BJ (cell line): ENCODE measurements at places on chromosomes 11 and 22.

- no peak for DNase-seq
Observed at GRCh38 chr22:48451891-48452290, 1375.8 kb downstream of the BRD1 start.

DNA sequence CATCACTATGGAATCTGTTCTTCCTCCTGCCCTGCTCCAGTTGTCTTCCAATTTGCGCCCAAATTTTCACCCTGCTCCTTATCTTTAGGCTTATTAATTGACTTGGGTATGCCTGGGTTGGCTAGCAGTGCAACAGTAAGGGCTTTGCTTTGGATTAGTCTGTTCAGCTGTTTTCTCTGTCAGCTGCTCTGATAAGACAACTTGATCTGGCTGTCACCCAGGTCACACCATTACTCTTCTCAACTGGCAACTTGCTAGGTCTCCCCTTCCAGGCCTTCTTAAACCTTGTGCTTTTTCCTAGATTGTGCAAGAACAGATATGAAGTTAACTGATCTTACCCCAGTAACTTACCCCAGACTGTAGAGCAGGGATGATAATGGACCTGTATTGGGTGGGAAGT is 357.8 kb upstream of the LARGE1 start:
- no peak for DNase-seq

GRCh38 chr11:70630816-70631623 is 232.7 kb downstream of the CTTN start:
- DNase-seq: no peak

- no peak for DNase-seq
Observed at GRCh38 chr22:50599816-50600455, 657 bp upstream of the MAPK8IP2 start.

DNA sequence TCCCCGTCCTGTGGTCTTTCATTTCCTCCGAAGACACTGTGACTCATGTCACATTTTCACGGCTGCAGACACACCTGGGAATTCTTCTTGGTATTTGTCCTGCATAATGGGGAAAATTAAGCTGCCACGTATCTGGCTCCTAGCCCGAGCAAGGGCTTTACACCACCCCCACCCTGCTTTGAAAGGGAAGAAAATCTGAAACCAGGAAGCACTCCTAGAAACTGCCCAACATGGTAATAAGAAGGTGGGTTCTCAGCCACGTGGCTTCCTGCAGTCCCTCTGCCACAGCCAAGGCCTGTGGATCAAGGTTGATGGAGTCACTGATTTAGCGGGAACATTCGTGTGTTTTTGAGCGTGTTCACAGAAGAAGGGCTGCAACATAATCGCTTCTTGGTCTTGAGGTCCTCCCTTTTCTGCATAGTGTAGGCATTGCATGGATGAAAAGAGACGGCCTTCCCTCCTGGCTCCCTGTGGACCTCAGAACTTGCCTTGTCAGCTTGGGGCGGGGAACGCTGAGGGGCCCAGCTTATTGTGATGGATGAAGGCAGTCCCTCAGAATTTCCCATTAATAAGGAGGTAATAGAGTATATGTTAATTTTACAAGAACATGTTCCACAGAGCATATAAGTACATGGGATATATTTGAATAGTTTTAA is 292.0 kb downstream of the NTM start:
- DNase-seq: no peak

- no peak for DNase-seq
Observed at GRCh38 chr11:17293311-17293710, 16.8 kb downstream of the NUCB2 start.

GRCh38 chr22:37690901-37691504 is 4.9 kb downstream of the NOL12 start:
- no peak for DNase-seq

GRCh38 chr22:36435516-36436415 is 45.7 kb downstream of the TXN2 start:
- DNase-seq: no peak

GRCh38 chr11:117823294-117823945 is 1.1 kb downstream of the FXYD2 start:
- DNase-seq: no peak
